Stimulated activated CD4-positive, alpha-beta T cell treated with anti-CD3 and anti-CD28 coated beads, Interleukin-1b, Interleukin-23, amount 100 ng/mL, for 24 hours (primary cell): ENCODE measurements at places on chromosomes 7 and 10.

GRCh38 chr10:87862679-87863052 is 667 bp downstream of the KLLN start:
- DNase-seq, result no peak

GRCh38 chr7:129376778-129377700 is 57.2 kb upstream of the STRIP2 start:
- no peak for DNase-seq

- no peak for DNase-seq
Observed at GRCh38 chr10:52768001-52768532, 4.5 kb downstream of the MBL2 start.

- DNase-seq, result no peak
Observed at GRCh38 chr10:98403812-98404504, 11.0 kb downstream of the PYROXD2 start.

- no peak for DNase-seq
Observed at GRCh38 chr10:77077316-77077945, 560.2 kb downstream of the KCNMA1 start.

GRCh38 chr7:149883452-149883861 is 9.7 kb downstream of the ATP6V0E2 start:
- DNase-seq, result no peak

DNA sequence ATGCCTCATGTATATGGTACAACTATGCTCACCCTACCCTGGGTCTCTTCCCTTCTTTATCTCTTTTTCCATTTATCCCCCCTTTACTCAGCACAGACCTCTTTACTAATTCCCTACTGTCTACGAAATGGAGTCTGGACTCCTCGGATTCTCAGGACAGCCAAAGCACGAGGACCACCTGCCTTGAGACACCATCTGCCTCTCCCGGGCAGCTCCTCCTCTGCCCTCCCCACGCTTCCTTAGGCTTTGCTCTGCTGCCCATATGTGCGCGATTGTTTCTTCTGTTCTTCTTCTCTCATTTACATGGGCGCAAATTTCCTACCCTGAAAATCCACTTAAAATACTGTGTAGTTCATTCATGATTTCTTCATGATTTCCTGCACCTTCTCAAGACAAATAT is 62.7 kb upstream of the STK17A start:
- no peak for DNase-seq

DNA sequence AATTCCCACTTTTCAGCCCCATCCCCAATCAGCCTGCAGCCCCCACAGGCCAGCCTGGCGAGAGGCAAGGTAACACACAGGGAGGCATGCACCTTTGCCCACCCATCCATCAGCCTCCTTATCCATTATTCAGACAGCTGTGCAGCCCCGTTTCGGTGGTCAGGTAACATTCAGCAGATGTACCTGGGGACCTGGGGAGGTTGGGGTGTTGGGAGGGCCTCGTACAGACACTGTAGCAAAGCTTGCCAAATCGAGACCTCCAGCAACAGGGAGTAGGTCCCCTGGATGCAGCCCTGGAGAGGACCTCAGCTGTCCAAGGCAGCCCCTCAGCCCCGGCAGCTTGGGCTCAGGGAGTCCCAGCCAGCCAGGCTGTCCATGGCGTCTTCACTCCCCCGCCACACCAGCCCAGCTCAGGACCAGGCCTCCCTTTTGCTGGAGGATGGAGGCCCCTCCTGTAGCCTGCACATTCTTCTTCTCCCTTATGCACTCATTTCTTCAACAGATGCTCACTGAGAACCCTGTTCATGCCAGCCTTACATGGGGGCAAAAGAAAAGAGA is 8.5 kb upstream of the DRGX start:
- no peak for DNase-seq

- no peak for DNase-seq
Observed at GRCh38 chr7:17917842-17918241, 22.5 kb downstream of the SNX13 start.

GRCh38 chr10:69847458-69847857 is 45.8 kb downstream of the COL13A1 start:
- no peak for DNase-seq

- DNase-seq, result no peak
Observed at GRCh38 chr7:116802746-116803152, 59.6 kb upstream of the CAPZA2 start.

- DNase-seq, result no peak
Observed at GRCh38 chr7:107692501-107692900, 31.9 kb downstream of the SLC26A4 start.

- DNase-seq, result no peak
Observed at GRCh38 chr10:15719899-15720634, at the start of gene ITGA8. TSS of gene ITGA8 (minus strand) at chr10:15719922. CDS start at chr10:15719771, 151 bp downstream.

DNA sequence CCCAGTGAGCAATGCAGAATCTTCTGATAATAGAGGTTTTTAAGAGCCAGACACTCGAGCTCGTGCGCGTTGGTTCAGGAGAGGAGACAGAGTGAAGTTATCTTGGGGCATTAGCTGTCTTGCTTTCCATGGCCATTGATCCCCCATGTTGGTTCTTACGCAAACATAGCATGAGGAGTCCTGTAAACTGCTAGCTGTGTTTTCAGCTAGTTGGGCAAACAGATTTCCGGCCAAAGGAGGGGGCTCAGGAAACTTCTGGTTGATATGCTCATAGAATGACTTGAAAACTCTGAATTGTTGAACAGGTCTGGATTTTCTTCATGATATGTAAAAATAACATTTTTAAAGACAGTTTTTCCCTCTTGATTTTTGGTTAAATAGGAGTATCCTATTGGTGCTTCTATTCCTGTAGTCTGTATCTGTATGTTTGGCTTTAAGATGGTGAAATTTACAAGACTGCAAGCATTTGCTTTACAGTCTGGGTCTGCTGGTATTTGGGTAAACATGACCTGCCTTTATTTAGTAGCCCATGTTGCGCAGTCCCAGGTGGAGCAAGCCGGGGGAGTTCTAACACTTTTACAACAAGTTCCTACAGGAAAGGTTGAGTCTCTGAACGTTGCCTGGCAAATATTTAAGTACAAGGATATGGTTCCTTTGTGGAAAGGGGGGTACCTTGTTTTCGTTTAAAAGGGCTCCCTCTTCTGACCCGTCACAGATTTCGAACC is 218.4 kb upstream of the KCND2 start:
- no peak for DNase-seq
